ENCODE measurements at places on chromosomes 5 and 9. TPM values are rescaled to one million over a fixed set of nuclear protein-coding genes. Genes with fewer than 3 reads are reported as not detected.

PCDHGB4 gene
- 16.8 TPM for total RNA-seq

SPINK1 gene
- not detected for total RNA-seq

PCDHAC1 gene
- total RNA-seq = not detected

LCN6 gene
- total RNA-seq = not detected

SAPCD2 gene
- 2.6 TPM for total RNA-seq

TMEM174 gene
- not detected for total RNA-seq

ORM2 gene
- not detected for total RNA-seq

KCTD16 gene
- 0.90 TPM for total RNA-seq

RNF180 gene
- 2.5 TPM for total RNA-seq

Data from cardiac atrium fibroblast (primary cell).